ENCODE measurements at places on chromosomes 7 and 10.

DNA sequence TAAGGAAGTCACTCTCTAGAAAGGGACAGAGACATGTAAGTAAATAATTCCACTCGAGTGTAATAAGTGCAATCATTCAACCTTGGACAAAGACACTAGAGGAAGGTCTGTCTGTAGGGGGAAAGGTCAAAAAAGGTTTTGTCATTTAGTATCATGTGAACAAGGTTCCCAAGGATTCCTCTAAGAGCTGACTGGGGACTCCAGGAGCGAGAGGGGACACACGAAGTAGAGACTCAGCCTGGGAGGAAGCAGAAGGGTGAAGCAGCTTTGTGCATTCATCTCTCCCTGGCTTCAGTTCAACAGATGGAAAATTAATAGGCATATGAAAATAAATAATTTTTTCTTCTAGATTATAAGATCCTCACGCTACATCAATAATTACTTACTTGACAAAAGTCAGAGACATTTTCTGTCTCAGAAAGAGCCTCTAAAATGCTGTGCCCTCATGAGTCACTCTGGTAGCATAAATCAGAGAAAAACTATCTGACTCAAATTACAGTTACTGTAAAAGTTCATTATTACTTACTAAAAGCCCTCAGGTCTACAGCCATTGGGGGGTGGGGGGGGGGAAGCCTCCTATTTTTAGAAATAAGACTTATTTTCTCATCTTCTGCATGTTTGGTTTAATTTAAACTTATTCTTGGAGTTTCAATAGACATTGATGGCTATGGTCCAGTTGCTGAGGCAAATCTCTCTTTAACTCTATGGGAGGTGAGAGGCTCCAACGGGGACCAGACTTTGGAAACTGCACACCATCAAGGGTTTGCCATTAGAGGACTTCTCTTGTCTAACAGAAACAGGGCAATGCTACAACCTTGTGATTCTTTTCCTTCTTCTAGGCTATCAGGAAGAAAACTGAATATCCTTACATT lies 275.1 kb upstream of the KLF14 start:
- DNase-seq, result no peak

GRCh38 chr7:128904381-128905197 lies 5.9 kb downstream of the KCP start:
- no peak for DNase-seq

GRCh38 chr7:24907311-24907886 lies 72.6 kb downstream of the OSBPL3 start:
- DNase-seq, result peak; percentile 48

DNA sequence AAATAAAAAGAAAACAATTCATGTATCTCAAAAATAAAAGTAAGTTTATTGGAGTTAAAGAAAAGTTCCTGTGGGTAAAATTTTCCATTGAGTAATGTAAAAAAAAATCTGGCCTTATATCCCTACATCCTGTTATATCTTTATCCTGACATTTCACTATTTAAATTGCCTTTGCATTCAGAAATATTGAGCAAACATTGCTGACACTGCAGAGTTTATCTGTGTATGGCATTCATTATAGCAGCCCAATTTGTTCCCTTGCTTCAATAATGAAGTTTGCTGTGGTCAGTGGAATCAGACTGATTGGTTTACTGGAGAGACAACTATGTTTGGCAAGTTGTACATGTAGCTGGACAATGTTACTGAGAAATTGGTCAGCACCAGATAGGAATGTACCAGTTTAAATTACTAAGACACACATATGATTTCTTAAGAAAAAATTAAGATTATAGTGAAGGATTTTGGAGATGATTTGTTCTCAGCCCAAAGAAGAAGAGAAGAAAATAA lies 271.7 kb downstream of the ANKRD7 start:
- DNase-seq, result no peak

- DNase-seq, result no peak
These were observed 177.0 kb upstream of the AKR1E2 start for GRCh38 chr10:4648999-4649398.

- no peak for DNase-seq
These were observed 9.1 kb upstream of the EIF4H start for GRCh38 chr7:74164985-74165456.

- no peak for DNase-seq
These were observed 8.7 kb upstream of the IL6 start for GRCh38 chr7:22718200-22718711.

DNA sequence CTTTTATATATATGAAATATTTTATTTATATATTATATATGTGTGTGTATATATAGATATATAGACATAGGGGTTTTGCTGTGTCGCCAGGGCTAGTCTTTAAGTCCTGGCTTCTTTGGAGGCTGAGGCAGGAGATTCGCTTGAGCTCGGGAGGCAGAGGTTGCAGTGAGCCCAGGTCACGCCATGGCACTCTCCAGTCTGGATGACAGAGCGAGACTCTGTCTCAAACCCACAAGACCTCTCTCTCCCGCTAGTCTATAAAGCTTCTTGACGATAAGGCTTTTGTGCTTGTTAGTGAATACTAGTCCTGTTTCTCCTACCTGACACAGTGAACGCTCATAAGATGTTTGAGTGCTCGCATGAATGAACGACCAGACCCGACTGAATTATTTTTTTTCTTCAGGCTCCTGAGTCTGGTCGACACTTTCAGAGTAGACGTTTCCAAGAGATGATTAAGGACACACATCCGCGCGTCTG lies 577 bp upstream of the DDX21 start:
- DNase-seq, result no peak

- DNase-seq, result no peak
These were observed 103.2 kb upstream of the CTBP2 start for GRCh38 chr10:125263551-125263950.

DNA sequence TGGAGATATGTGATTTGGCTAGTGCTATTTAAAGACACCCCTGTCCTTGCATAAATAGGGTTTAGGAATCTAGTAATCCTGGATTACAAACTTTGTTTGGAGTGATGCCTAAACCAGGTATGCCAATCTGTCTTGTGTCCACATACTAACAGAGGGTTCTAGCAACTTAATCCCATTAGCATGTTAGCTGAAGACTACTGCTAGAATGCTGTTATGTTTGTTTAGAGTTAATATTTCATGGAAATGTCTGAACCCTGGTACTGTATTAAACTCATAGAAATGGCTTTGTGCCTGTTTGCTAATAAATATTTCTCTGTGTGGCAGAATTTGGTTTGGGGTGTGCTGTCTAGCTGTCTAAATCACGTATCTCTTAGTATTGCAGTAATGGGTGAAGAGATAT lies 150.8 kb downstream of the PFKFB3 start:
- DNase-seq, result no peak

DNA sequence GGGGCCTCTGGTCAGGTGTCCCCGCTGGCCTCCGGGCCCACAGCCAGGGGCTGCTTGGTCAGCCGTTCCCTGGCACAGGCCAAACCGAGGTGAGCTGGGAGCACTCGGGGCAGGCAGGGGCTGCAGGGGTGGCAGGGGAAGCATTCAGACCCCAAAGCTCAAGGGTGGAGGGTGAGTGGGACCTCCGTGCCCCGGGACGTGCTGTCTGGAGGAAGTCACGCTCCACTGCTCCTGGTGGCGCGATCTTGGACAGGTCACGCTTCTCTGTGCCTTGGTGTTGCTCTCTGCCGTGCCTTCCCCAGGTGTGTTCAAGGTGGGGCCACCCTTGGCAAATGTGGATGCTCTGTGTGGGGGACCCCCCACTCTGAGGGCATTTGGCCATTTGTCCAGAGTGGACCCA lies 24.6 kb upstream of the ELFN1 start:
- DNase-seq, result no peak

DNA sequence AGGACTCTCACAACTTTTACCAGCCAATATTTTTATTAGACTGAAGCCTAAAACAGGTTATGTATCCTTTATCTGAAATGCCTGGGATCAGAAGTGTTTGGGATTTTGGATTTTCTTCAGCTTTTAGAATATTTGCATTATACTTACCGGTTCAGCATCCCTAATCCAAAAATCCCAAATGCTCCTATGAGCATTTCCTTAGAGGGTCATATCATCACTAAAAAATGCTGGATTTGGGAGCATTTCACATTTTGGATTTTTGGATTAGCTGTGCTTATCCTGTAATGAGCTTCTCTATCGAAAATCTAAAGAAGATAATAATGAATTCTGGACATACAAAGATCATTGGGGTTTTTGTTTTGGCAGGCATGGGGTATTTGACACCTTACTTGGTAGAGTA lies 53.0 kb downstream of the RALA start:
- no peak for DNase-seq

DNA sequence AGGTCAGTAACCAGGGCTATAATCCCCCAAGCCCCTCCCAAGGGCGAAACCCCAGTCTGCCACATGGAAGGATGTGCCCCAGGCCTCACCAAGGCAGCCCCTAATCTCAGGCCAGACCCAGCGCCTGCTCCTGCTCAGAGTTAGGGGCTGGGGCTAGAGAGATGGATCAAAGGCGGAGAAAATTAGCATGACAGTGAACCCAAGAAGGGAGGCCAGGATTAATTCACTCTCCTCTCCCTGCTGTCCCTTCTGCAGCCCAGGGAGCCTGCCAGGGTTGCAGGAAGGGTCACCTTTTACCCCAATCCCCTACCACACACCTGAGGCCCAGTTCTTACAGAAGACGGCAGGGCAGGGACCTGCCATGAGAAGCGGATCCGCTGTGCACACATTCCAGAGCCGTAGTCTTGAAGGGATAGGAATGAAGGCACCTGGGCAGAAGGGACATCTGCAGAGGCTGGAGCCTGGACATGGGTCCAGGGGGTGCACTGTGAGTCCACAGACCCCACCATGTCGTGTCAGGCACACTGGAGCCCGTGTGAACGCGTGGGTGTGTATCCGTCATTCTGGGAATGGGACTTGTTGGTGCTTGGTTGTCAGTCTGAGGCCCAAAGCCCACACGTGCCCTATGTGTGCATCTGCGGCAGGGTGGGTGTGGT lies 11.9 kb upstream of the ZMIZ1 start:
- no peak for DNase-seq

- DNase-seq, result peak; percentile 92
These were observed 3.7 kb downstream of the ELOVL3 start for GRCh38 chr10:102229810-102230263.

GRCh38 chr7:40279991-40280390 lies 145.2 kb downstream of the SUGCT start:
- DNase-seq, result no peak

GRCh38 chr10:125363791-125364190 lies 203.4 kb upstream of the CTBP2 start:
- DNase-seq, result no peak

DNA sequence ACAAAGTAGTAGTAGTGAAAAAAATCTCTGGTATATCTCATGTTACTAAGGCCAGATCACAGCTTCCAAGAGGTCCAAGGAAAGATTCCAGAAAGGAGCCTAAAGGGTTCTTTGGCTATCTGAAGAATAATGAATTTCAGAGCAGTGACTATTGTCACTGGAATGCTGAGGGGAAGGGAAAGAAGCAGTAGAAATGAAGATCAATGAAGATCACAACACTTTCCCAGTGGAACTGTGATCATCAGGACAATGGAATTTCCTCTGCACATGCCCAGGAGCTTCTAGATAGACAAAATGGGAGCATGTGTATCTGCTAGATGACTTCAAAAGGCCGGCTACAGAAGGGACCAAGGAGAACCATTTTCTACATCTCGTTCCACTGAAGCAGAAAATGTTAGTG lies 219.5 kb upstream of the PHYHIPL start:
- no peak for DNase-seq

GRCh38 chr7:104943502-104944343 lies 70.3 kb upstream of the KMT2E start:
- peak; percentile 37 for DNase-seq

DNA sequence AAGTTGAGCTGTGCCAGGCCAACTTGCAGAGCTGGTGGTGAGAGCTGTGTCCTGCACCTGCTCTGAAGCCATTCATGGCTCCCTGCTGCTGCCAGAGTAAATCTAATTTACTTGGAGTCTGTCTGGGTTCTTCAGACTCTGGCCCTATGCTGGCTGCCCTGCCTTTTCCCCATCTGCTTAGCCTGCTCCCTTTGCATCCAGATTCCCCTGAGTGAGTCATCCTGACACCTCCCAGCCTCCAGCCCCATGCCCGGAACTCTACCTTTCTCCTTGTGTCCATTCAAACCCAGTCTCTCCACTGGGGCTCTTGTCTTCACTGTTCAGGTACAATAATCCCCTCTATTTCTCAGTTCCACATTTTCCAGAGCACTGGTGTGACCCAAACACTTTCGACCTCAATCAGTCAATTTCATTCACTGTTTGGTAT lies 434.4 kb upstream of the ZMIZ1 start:
- no peak for DNase-seq

GRCh38 chr7:114082642-114083165 lies 163.9 kb upstream of the PPP1R3A start:
- DNase-seq, result no peak

GRCh38 chr7:30475580-30475979 lies 3.0 kb downstream of the NOD1 start:
- DNase-seq, result peak; percentile 42

- DNase-seq, result no peak
These were observed 18.4 kb upstream of the MET start for GRCh38 chr7:116653646-116654045.

DNA sequence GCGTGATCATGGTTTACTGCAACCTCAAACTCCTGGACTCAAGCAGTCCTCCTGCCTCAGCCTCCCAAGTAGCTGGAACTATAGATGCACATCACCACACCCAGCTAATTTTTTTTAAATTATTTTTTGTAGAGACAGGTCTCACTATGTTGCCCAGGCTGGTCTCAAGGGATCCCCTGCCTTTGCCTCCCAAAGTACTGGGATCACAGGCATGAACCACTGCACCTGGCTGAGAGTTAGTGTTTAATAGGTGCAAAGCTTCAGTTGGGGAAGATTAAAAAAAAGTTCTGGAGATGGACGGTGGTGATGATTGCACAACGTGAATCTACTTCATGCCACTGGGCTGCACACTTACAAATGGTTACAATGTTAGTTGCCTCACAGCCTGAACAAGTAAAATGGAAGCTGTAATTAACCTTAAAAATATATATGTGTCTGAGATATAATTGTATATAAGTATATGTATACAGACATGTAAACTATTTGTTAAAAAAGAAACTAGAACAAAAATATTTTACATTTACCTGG lies 106.4 kb upstream of the ZNF438 start:
- no peak for DNase-seq

GRCh38 chr10:852386-852785 lies 79.1 kb downstream of the LARP4B start:
- no peak for DNase-seq

GRCh38 chr10:119602241-119603095 lies 5.7 kb upstream of the TIAL1 start:
- peak; percentile 63 for DNase-seq

GRCh38 chr10:129933456-129934092 lies 30.5 kb downstream of the EBF3 start:
- no peak for DNase-seq

- DNase-seq, result no peak
These were observed 31.0 kb downstream of the ADRA2A start for GRCh38 chr10:111107846-111108245.

- DNase-seq, result no peak
These were observed 62.8 kb downstream of the PRTFDC1 start for GRCh38 chr10:24889639-24890038.

Measured in stimulated activated effector memory CD8-positive, alpha-beta T cell treated with anti-CD3 and anti-CD28 coated beads, Interleukin-12 subunit alpha, Interleukin-12 subunit beta, amount 100 ng/mL, for 72 hours (primary cell).